ENCODE measurements at places on chromosomes 12 and 14.

- DNase-seq, result no peak
Measured at GRCh38 chr14:32047791-32048190, 29.3 kb upstream of the ARHGAP5 start.

DNA sequence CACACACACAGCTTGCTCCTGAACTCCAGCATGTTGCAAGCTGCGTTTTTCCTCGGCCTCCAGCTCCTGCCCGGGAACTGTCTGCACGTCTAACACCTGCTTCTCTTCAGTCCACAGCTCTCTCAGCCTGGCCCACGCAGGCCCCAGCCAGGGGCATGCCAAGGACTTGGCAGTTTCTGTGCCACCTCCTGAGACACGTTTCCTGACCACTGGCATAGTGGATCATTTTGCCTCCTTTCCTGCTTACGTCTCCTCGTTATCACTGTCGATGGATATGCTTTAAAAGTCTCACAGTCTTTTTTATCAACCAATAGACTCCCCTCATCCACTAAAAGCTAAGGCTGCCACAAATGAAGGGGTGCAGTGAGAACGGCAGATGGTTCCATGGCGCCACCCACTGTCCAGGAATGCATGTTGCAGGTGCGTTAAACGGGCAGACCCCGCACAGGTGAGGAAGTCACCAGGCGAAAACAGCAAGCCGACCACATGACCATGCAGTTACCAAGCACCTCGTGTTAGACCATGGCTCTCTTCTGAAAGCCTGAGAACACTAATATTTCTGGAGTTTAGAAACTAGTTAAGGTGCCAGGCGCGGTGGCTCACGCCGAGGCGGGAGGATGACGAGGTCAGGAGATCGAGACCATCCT is 14.7 kb upstream of the TEAD4 start:
- peak; percentile 15 for DNase-seq

DNA sequence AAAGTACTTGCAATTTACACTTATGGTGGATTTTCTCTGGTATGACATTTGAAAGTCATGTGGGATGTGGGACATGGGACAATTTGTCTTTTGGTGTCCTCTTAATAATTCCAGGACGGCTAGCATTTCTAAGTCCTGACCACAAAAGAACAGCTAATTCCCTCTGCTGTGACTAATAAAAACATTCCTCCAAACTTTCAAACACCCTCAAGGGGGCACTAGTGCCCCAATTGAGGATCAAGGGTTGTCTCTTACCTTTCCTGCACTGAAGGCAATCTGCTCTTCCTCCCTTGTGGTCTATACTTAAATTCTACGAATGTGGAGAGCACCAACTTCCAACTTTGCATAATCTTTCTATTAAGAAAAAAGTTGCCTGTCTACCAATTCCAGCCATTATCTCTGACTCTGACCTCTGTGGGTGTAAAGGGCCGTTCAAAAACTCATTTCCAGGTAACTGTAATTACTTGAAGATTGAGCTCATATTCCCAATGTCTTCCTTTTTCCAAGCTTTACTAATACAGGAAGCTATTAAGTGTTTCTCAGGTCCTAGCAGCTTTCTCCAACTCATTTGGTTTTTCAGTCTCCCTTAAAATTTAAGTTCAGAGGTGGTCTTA is 210.2 kb downstream of the PTPRO start:
- peak; percentile 85 for DNase-seq

DNA sequence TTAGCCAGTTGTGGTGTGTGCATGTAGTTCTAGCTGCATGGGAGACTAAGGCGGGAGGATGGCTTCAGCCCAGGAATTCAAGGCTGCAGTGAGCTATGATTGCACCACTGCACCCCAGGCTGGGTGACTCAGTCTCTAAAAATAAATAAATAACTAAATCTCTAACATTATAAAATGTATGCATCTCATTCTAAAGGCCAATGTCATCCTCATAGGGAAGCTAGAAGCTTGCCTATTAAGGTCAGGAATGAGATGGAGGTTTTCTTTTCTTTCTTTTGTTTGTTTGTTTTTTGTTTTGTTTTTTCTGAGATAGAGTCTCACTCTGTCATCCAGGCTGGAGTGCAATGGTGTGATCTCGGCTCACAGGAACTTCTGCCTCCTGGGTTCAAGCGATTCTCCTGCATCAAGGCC is 48.8 kb upstream of the PAPLN start:
- DNase-seq, result peak; percentile 81

GRCh38 chr14:83372271-83372670 is 1838.6 kb upstream of the SEL1L start:
- DNase-seq, result peak; percentile 16

DNA sequence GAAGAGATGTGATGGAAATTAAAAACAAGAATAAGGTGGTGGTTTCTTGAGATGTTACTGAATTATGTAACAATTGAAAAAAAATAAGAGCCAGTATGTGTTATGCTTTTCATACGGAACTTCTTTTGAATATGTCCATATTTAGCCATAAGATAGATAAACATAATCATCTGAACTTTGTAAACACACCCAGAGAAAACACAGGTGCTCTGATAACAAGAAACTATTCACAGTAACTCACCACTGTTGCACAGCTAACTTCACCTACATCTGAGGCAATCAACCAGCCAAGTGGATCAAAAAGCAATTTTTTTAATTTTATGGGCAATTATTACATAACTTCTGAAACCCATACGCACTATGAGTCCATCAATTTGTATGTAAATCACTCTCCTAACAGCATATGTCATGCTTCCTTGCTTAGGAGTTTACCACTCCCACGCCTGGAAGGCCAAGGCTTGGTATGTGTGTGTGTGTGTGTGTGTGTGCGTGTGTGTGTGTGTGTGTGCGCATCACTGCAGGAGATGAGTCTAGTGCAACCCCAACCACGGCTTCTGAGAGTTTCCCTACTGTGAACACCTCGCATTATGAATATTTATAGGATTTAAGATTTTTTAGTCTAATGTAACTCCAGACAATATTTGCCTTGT is 443.4 kb downstream of the BCAT1 start:
- no peak for DNase-seq

DNA sequence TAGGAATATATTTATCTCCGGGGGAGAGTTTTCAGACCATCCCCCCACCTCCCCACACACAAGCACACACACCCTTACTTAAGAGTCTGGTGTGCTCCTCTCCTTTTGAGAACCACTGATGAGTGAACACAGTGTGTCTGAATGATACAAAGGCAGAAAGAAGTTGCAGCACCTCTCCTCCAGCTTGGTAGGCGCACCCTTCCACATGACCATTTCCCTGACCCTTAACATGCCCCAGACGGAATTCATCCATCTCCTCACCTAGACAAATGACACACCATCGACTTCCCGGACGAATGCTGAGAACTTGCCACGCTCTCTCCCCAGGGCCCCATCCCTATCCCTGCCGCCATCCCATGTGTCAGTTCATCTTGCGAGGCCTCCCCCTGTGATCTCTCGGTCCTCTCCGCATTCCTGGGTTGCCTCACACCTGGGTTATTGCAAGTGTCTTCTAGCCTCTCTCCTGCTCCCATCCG is 3.9 kb downstream of the TNFRSF1A start:
- DNase-seq, result no peak

DNA sequence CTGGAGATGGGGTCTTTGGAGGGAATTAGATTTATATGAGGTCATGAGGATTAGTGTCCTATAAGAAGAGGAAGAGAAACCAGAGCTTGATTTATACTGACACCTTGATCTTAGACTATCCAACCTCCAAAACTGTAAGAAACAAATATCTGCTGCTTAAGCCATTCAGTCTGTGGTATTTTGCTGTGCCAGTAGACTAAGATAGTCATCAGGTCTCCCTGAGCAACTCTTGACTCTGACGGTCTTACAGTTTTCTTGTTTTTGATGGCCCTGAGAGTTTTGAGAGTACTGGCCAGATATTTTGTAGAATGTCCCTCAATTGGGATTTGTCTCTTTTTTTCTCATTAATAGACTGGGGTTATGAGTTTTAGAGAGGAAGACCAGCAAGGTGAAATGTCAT is 51.7 kb downstream of the TSHR start:
- no peak for DNase-seq

- no peak for DNase-seq
Measured at GRCh38 chr12:57849035-57849434, 2.5 kb upstream of the CTDSP2 start.

DNA sequence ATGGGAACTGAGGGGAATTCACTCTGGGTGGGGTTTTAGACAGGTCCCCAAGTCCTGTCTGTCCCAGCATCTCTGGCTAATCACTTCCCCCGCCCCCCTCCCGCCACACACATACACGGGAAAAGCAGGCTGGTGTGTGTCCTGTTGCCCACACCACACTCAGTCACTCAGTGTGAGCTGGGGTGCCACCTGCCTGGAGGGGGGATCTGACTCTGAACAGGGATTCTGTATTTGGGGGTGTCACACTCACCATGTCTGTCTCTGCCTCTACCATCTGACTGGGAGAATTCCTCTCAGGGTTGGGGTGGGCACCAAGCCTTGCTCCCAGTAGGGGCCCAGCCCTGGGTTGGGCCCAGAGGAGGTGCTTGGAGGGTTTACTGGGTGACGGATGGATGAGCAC is 31.1 kb downstream of the SH2B3 start:
- DNase-seq, result no peak

DNA sequence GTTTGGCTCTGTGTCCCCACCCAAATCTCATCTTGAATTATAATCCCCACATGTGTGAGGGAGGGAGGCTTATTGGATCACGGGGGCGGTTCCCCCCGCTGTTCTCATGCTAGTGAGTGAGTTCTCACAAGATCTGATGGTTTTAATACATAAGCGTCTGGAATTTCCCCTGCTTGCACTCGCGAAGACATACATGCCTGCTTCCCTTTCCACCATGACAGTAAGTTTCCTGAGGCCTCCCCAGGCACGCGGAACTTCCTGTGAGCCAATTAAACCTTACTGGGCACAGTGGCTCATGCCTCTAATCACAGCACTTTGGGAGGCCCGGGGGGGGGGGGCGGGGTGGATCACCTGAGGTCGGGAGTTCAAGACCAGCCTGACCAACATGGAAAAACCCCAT is 60.8 kb downstream of the R3HDM2 start:
- DNase-seq, result no peak

GRCh38 chr14:63214417-63215196 is 10.4 kb downstream of the RHOJ start:
- peak; percentile 47 for DNase-seq

GRCh38 chr12:32889011-32889760 is 7.4 kb downstream of the PKP2 start:
- DNase-seq, result no peak

DNA sequence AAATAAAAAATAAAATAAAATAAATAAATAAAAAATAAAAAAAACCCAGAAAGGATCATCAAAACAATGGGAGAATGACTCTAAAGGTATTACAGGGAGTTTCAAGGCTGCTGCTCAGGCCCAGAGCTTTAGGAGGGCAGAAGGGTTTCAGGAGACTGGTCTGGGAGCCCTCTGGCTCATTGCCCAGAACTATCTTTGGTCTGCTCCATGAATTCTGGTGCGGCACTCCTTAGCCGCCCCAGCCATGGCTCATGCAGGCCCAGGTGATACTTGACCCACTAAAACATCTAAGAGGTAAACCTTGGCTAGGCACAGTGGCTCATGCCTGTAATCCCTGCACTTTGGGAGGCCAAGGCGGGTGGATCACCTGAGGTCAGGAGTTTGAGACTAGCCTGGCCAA is 14.7 kb upstream of the TMED10 start:
- DNase-seq, result no peak

- no peak for DNase-seq
Measured at GRCh38 chr14:35696119-35696518, 113.0 kb downstream of the RALGAPA1 start.

DNA sequence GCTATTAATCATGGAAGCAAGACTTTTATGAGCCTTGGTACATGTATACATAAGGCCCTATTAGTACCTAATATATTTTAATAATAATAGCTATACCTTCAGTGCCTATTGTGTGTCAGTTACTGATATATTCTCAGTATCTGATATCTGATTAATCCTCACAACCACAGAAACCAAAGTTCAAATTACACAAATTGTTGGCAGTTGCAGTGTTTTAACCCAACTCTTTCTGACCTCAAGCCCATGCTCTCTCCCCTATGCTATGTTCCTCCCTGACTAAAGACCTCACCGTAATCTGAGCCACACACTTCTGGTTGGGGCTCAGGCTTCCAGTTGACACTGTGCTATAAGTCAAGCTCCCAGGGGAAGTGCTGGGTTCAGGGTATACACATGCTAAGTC is 214.4 kb downstream of the SPTSSA start:
- no peak for DNase-seq

DNA sequence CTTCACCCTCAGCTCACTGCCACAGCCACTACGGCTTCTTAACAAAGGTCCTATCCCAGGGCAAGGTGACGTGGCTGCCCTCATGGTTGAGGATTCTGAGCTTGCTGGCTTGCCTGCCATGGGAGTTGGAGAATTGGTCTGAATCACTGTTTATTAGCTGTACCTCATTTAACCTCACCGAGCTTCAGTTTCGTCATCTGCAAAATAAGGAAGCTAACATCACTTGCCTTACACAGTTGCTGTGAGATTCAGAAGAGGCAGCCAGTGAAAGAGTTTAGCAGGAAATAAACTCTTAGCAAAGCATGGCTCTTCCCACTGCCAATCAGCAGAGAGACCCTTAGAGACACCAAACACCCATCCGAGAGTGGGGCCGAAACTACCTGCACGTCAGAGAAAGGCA is 90.1 kb upstream of the KCNA1 start:
- no peak for DNase-seq

DNA sequence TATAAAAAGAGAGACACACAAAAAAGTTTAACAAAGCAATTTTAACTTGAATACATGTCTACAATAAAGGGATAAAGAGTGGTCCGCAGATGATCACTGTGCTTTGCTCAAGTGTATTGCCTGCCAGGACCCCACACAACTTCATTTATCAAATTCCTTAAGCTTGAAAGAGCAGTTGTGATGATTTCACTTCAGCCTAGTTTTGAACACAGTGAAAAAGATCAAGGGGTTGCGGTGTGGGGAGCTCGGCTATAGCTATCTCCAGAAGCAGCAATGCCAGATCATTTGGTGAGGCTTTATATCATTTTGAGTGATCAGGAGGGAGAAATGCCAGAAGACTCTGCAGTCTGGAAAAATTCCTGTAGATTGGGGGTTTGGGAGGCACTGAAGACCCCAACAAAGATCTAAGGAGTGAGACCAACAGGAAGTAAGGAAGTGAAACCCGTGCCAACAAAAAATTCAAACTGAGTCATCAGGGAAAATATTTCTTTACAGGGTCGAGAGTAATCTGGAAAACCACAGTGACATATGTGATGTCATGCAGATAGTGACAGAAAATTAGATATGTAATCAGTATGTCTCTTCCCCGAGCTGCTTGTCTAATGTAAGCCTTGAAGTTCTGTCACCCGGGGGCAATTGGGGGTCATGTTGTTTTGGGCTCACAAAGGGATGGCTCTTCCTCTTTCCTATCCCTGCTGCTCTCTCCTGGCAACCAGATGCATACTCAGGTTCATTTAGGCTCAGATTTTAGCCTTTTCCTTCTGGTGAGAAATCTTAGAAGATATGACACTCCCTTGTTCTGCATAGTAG is 221.8 kb downstream of the MSRB3 start:
- DNase-seq, result peak; percentile 35

- no peak for DNase-seq
Measured at GRCh38 chr14:87160989-87161388, 832.0 kb downstream of the GALC start.

DNA sequence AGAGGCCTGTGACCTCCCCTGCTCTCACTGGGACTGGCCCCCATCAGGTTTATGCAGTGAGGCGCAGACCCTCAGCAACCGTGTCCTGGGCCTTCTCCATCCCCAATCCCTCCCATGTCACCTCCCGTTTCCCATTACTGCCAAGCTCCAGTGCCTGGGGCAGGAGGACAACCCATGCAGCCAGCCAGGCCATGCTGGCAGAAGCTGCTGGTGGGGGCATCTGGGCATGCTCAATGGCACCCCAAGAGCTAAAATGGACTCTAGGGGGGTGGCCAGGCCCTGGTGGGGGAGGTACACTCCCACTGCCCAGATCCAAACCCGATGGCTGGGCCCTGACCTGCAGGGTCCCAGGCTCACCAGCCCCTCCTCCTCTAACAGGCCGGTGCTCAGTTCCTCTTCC is 20.5 kb upstream of the GPR132 start:
- no peak for DNase-seq
